ENCODE measurements at places on chromosomes 2 and 18.

GRCh38 chr2:96517079-96517478 lies 11.9 kb upstream of the NEURL3 start:
- DNase-seq, result no peak

- no peak for DNase-seq
Measured at GRCh38 chr2:66574701-66575624, 140.0 kb downstream of the MEIS1 start.

DNA sequence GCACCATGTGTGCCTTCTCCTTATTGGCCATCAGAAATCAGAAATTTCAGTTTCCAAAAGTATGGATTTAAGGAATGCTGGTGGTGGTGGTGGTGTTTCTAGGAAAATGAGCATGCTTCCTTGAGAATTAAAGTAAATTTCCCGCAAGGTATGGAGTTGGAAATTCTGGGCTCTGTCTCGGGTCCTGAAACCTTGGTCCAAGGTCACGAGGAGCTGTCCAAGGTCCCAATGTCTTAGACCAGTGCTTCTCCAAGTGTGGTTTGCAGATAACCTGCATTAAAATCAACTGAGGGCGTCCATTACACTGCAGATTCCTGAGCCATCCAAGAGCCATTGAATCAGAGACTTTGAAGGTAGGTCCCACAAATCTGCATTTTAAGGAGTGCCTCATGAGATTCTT lies 210.9 kb upstream of the PKDCC start:
- DNase-seq, result no peak

GRCh38 chr2:205461678-205462665 lies 220.3 kb upstream of the NRP2 start:
- no peak for DNase-seq

- DNase-seq, result no peak
Measured at GRCh38 chr2:8036366-8036765, 645.5 kb upstream of the ID2 start.

- no peak for DNase-seq
Measured at GRCh38 chr2:47097563-47097962, 57.5 kb downstream of the STPG4 start.

DNA sequence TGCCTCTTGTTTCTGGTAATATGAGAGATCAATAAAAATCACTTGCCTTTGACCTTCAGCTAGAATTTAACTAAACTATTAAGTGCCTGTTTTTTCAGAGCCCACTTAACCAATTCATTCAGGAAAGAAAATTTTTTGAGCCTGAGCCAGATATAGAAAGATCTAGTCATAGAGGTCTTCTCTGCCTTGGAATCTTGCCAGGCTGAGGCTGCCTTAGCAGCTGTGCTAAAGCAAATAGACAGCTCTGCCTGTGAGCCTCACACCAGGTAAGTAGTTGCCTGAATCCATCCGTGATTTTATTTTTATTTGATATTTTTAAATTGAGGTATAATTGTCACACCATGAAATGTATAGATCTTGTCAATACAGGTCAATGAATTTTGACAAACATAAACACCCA lies 27.4 kb downstream of the EVX2 start:
- DNase-seq, result no peak

- DNase-seq, result no peak
Measured at GRCh38 chr18:67586101-67586500, 69.6 kb upstream of the DSEL start.

All from BJ (cell line).